ELF-1 (cell line): ENCODE measurements at places on chromosomes 16 and 17.

- no peak for DNase-seq
These were observed 77.7 kb upstream of the EEF2KMT start for GRCh38 chr16:5175266-5175665.

- no peak for DNase-seq
These were observed 2.3 kb upstream of the MED24 start for GRCh38 chr17:40056379-40057015.

DNA sequence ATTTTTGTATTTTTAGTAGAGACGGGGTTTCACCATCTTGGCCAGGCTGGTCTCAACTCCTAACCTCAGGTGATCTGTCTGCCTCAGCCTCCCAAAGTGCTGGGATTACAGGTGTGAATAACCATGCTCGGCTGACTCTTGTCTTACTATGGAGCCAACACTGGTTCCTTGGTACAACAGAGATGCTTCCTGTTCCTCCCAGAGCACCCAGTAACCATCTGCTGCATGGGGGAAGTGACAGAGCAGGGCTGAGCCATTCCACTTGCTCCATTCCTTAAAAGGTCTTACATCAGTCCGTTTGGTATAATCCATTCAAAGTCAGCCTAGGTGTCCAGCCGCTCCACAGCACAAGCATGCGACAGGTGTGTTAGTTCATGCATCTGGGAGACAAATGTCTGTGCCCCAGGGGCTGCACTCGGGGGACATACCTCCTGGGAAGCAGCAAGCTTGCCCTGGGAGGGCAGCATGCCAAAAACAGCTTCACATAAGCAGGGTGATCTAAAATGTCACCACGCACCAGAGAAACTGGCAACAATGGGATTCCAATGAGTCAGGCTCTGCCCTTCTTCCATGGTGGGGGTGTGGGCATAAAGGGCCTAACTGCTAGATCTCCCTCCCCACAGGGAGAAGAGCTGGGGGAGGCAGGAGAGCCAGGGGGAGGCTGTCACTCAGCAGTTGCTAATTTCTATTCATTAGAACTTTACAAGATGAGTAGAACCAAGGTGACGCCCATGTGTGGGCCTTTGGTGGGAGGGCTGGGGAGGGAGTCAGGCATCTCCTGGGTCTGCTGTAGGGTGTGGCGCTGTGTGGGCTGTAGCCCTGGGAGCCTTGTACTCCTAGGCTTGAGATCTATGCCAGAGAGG lies 35.5 kb downstream of the PIPOX start:
- DNase-seq: no peak

DNA sequence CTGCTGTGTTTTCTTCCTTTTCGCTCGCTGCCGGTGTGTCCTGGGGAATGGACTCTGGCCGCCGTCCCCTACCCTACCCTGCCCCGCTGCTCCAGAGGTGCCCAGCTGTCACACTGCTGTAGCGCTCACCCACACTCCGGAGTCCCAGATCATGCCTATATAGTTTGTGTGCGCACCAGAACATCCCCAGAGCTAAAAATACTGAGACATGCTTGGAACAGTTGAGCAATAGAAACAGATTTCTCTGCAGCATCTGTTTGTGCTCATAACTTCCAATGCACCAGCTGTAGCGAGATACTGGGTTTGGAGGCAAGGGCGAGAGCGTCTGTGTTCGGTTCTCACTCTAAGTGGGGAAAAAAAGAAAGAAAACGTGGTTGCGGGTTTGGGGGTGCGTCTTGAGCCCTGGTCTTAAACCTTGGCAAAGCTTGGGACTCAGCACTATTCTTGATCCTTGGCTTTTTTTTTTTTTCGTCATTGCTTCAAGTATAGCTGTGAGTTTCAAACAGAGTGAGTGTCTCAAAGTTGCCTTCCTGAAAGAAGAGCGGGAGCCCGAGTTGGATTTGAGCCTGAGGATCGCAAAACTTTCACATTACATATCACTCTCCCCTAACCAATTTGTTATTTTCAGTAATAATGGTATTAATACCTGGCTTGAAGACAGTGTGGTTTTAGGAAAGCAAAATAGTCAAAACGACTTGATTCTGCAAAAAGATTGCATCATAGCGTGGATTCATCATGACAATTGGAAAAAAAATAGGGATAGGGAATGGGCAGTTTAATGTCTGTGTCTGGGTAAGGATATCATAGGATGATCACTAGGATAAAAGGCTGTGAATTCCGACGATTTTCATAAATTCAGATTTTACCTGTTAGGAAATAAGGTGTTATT lies 621 bp downstream of the KCNJ2 start:
- no peak for DNase-seq

DNA sequence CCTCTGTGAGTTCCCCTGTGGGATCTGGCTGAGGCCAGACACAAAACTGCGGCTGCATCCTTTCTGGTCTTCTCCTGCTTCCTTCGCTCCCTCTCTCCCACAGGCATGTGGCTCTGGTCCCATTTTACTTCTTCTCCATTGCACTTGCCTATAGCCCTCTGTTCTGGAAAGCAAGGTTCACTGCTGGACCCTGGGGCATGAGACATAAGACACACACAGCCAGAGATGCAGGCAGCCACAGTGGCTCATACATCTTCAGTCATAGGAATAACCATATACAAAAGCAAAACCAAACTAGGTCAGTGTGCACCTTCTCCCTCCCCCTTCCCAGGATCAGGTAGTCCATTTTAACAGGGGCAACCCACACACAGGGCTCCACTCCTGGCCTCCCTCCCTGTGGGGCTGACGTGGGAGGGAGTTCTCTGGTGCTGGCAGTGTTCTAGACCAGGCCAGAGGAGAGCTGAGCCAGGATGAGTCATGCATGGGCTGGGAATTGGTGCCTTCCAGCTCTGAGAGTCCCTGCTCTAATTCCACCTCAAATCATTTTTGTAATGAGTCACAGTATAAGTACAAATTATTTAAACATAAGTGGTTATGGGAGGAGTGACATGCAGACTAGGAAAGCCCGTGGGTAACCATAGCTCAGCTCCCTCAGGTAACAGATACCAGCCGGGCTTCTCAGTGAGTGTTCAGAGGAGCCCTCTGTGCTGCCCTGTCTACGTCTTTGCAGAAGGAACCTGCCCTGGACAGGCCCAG lies 58.0 kb downstream of the ASIC2 start:
- DNase-seq: no peak
